ENCODE measurements at places on chromosomes 2 and 18. TPM values are rescaled to one million over a fixed set of nuclear protein-coding genes. Genes with fewer than 3 reads are reported as not detected.

Gene MOGAT1
- not detected for total RNA-seq

Gene TEKT4
- total RNA-seq: not detected

Gene APCDD1
- total RNA-seq: not detected

Gene GAL3ST2
- total RNA-seq: 0.36 TPM

Gene SCYGR4
- not detected for total RNA-seq

Gene MBD1
- 37.5 TPM for total RNA-seq

Gene ERMN
- not detected for total RNA-seq

Gene MPP4
- not detected for total RNA-seq

Gene MAP3K20
- total RNA-seq: 35.4 TPM

Gene GPR35
- 0.98 TPM for total RNA-seq

Gene ZFP36L2
- total RNA-seq: 31.5 TPM

Gene CD8B2
- not detected for total RNA-seq

Gene CCDC121
- 2.4 TPM for total RNA-seq

Gene ANKRD30BL
- not detected for total RNA-seq

Gene ASAP2
- total RNA-seq: 37.5 TPM

Gene NEURL3
- total RNA-seq: 1.6 TPM

Gene ANKZF1
- total RNA-seq: 19.5 TPM

Gene ORC4
- 38.9 TPM for total RNA-seq

Gene LRATD1
- total RNA-seq: not detected

Gene CD8A
- 0.34 TPM for total RNA-seq

Gene KLHL41
- 0.08 TPM for total RNA-seq

Gene MAL
- not detected for total RNA-seq

Gene CNDP1
- not detected for total RNA-seq

Gene LGALSL
- total RNA-seq: 10.5 TPM

Gene HOXD9
- total RNA-seq: 1.7 TPM

Gene SRD5A2
- not detected for total RNA-seq

Gene SERPINB8
- total RNA-seq: 8.8 TPM

Gene C2orf80
- total RNA-seq: not detected

Gene OSGEPL1
- 4.0 TPM for total RNA-seq

Gene HNMT
- total RNA-seq: 0.85 TPM

Gene TUBA3E
- not detected for total RNA-seq

Gene ZNF638
- 65.9 TPM for total RNA-seq

Gene EFHD1
- total RNA-seq: 2.3 TPM

Gene TMEM200C
- total RNA-seq: not detected

Gene KLHL30
- total RNA-seq: 0.13 TPM

Gene INHA
- total RNA-seq: 0.51 TPM

Gene GLB1L
- 5.0 TPM for total RNA-seq

Gene CHRNG
- total RNA-seq: not detected

Gene LBX2
- total RNA-seq: 3.5 TPM

Gene CRIM1
- 104 TPM for total RNA-seq

Gene CLEC4F
- total RNA-seq: not detected

Gene ALK
- total RNA-seq: not detected

Gene NUP35
- 34.4 TPM for total RNA-seq

Gene POTEC
- not detected for total RNA-seq

Gene RGPD5
- total RNA-seq: 4.3 TPM

Gene SERPINB4
- total RNA-seq: not detected

Gene ABCG5
- not detected for total RNA-seq

Gene DSG2
- total RNA-seq: 58.5 TPM

Gene ATL2
- 53.5 TPM for total RNA-seq
